ENCODE measurements at places on chromosomes 1 and 21.

- DNase-seq, result no peak
Measured at GRCh38 chr1:8711151-8711550, 106.3 kb downstream of the RERE start.

GRCh38 chr1:53393325-53393792 is 65.5 kb upstream of the LRP8 start:
- no peak for DNase-seq

GRCh38 chr1:156414461-156415064 is 45.6 kb downstream of the RHBG start:
- DNase-seq, result no peak

GRCh38 chr1:170583186-170583585 is 51.2 kb downstream of the GORAB start:
- DNase-seq, result no peak

DNA sequence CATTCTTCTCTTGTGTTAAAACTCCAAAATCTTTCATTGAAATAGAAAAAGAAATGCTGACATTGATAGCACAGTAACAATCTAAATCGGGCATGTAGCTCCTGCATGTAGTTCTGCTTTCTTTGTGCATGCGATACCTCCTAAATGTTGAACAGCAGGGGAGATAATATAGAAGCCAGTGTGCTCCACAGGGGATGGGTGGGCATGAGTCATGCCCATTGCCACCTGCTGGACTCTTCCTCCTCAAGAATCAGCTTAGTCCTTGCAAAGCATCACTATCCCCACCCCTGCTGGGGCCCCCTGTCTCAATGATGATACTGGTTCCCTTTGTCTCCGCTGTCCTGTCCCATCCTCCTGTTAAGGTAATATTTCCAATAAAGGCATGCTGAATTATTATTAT is 203.0 kb downstream of the RWDD3 start:
- no peak for DNase-seq

DNA sequence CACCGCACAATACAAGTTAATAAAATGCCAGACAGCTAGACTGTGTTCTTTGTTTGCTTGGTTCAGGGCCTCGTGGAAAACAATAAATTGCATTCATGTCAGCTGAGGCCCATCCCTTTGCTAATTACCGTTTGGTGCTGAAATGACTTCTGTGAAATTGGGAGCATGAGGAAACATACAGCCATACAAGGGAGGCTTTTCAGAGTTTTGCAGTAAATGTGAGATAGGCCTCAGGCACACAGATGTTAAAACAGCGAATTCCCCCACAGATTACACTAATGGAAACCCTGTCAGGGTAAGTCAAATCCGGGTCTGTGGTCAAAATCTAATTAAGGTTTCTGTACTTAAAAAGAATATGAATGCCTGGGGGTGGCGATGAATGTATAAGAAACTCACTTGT is 173.5 kb upstream of the LMO4 start:
- DNase-seq, result no peak

DNA sequence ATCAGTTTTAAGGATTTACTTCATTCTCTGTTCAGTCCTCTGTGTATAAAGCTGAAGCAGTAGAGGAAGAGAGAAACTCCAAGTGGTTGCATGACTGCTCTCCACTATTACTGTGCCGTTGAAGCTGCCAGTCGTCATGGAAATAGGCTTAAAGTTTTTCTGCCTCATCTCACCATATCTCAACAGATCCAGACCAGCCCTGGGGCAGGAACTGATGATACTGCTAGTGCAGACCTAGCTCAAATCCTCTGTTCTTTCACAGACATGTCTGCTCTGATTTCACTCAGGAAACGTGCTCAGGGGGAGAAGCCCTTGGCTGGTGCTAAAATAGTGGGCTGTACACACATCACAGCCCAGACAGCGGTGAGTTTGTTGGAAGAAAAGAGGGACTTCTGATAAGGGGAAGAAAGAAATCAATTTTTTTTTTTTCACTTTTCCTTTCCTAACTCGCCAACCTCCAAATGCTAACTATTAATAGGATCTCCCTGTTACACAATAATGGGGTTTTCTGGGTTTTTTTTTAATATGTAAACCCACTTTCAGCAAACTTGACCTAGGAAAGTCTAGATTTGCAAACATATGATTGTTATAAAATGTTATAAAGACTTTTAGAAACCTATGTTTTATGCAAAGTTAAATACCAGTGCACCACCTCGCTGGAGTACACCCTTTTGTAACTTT is 22.2 kb upstream of the STRIP1 start:
- DNase-seq, result no peak

GRCh38 chr1:32335790-32336590 is at the start of gene MARCKSL1:
Gene MARCKSL1, minus strand, starts transcription at chr1:32336233. Its CDS starts 200 bp downstream, at chr1:32336033.
- DNase-seq, result no peak

GRCh38 chr1:240096974-240097373 is 5.3 kb downstream of the FMN2 start:
- no peak for DNase-seq

DNA sequence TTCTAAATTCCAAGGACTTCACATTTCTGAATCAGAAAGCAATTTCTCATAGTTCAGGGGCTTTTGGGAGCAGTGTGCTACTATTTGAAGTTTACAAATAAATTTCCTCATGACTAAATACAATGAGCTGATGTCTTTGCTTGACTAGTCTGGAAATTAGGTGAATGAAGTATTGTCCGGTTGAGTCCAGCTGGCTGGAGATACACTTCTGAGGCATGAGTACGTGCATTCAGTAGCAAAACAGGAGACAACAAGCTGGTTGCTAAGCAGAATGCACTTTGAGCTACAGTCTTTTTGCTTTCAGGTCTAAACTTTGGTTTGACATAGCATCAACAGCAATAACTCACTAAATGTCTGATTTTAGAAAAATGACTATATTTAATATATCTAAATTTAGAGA is 27.1 kb downstream of the ZNHIT6 start:
- peak; percentile 5 for DNase-seq

- DNase-seq, result no peak
Measured at GRCh38 chr1:218617986-218618385, 272.9 kb downstream of the TGFB2 start.

DNA sequence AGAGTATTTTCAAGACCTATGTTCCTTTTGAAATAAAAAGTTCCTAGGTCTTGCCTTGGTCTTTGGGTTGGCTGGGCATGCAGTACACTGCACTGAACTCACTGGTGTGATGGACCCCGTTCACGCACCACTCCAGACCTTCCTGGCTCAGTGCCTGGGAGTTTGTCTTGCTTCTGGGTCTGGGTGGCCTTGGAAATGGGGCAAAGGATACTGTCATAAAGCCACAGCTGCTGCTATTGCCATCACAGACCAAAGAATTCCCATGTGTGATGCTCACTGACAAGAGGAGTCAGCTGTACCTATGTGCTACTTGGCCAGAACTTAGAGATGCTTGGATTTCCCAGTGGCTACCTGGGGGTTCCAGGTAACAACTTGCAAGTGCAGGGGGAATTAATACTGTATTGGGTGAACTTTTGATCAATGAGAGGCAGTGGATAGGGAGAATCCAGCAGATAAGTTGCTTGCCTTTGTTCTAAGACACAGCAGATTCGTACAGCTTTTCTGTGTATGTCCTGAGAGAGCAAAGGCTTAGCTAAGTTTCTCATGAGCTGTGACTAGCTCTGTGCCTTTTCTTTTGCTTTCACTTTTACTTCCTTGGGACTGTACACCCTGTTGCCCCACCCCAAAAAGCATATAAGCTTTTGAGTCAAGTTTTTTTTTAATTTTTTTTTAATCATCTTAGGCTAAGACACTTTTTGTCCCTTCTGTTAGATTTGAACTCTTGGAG is 115.3 kb downstream of the RUNX1 start:
- DNase-seq, result no peak

DNA sequence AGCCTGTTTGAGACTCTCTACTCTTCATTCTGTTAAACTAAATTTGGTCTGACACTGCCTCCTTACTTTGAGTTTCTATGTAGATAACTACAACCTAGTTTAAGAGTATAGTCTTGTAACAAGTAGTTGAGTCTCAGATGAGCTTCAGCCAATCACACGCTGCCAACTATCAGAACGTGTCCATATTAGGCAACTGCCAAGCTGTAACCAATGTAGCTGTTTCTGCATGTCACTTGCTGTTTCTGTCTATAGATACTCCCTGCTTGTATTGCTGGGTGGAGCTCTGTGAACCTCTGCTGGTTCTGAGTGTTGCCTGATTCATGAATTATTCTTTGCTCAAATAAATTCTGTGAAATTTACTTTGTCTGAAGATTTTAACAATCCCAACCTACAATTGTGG is 452.6 kb upstream of the NR5A2 start:
- no peak for DNase-seq

DNA sequence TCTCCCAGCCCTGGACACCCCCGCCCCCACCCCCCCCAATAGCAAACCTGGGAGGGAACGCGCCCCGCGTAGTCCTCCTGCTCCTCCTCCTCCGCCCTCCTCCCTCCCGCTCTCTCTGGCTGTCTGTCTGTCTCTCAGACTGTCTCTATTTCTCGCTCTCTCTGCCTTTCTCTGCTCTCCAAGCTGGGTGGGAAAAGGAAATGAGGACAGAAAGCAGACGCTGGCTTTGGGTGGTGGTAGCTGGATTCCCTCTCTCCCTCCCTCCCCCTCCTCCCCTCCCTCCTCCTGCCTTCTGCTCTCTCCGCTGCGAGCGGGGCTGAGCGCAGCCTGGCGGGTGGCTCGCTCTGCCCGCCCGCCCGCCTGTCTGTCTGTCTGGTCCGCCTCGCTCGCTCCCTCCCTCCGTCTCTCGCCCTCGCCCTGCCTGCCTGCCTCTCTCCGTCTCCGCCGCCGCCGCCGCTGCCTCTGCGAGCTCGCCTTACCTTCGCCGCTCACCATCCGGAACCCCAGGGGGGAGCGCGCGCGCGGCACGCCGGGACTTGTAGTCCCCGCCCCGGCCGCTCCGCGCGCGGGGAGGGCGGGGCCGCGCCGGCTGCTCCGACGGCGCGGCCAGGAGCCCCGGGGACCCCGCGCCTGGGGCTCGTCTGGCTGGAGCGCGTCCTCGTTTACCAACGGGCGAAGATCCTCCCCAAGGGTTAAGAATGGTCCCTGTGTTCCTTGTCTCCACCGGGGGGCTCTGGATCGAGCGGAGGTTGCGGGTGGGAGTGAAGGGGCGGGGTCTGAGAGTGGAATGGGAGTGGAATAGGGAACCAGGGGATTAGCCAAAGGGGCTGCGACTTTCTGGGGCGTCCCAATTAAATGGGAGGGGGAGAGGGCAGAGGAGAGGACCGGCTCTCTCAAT is at the start of gene AHDC1:
Gene AHDC1 (minus strand): TSS at position 464 of the 898 bp plus-strand sequence. CDS start 52,029 bp downstream, outside the sequence.
- DNase-seq, result peak; percentile 53

Measured in AG09309 (cell line).